ENCODE measurements at places on chromosomes 7 and 10. TPM values are rescaled to one million over a fixed set of nuclear protein-coding genes. Genes with fewer than 3 reads are reported as not detected.

GRCh38 chr7:22672846-22673680, 53.9 kb upstream of the IL6 start:
- no peak for DNase-seq
- peaks cover under 1% of the 10 kb centered on the region for H3K27me3 ChIP-seq
- H3K4me1 ChIP-seq = peaks cover 60% of the 10 kb centered on the region
- no peaks in the 10 kb centered on the region for H3K36me3 ChIP-seq

DNA sequence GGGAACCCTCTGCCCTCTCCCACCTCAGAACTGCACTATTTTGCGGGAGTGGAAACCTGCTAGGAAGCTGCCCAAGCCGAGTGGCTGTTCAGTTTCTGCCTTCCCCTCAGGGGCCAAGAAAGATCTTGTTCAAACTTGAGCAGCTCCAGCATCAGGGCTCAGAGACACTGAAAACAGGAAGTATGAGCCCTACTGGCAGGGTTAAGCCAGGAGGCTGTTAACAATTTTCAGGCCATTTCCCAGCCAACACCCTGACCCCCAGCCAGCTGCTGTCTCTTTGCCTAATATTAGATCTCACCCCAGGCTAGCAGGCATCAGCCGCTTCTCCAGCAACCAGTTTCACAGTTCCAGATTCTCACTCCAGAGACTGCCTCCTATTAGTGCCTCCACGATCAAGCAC, 9.2 kb downstream of the PLAU start:
- peaks cover 18% of the 10 kb centered on the region for H3K27me3 ChIP-seq
- peaks cover 10% of the 10 kb centered on the region for H3K36me3 ChIP-seq
- H3K4me3 ChIP-seq = no peak overlapping the region

DNA sequence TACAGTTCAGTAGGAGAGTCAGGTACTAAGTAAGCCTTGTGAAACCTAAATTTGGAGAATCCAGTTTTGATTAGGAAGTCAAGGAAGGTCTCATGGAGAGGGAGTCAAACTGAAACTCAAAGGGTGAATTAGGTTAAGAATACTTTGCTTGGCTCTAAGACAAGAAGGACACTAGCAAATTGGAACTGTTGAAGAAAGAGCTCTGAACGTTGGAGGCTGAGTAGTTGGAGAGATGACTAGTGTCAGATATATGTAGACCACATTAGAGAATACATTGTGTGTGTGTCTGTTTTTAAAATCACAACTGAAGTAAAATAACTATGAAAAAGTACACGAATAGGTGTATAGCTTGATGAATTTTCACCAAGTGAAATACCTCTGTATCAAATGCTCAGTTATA, 6.3 kb downstream of the VPS26A start:
- H3K27ac ChIP-seq = no peak overlapping the region
- no peak overlapping the region for H3K4me3 ChIP-seq
- H3K4me1 ChIP-seq = peaks cover 37% of the 10 kb centered on the region
- H3K27me3 ChIP-seq = no peaks in the 10 kb centered on the region

DNA sequence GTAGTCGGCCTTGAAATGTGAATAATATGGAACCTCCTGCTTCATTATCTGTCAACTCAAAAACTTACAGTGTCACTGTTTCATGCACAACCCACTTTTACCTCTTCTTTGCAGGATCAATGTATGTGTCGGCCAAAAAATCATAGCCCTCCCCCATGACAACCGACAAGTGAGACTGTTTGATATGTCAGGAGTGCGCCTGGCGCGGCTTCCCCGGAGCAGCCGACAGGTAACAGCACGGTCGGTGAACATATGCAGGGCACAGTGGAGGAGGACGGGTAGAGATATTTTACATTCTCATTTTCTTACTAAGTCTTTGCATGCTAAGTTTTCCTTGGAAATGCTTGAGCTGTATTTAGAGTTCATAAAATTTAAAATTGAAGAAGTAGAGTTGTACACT, 68.6 kb downstream of the WDR37 start:
- peaks cover 14% of the 10 kb centered on the region for H3K4me1 ChIP-seq
- H3K36me3 ChIP-seq = peaks cover 70% of the 10 kb centered on the region
- H3K27me3 ChIP-seq = no peaks in the 10 kb centered on the region
- no peak for DNase-seq

DNA sequence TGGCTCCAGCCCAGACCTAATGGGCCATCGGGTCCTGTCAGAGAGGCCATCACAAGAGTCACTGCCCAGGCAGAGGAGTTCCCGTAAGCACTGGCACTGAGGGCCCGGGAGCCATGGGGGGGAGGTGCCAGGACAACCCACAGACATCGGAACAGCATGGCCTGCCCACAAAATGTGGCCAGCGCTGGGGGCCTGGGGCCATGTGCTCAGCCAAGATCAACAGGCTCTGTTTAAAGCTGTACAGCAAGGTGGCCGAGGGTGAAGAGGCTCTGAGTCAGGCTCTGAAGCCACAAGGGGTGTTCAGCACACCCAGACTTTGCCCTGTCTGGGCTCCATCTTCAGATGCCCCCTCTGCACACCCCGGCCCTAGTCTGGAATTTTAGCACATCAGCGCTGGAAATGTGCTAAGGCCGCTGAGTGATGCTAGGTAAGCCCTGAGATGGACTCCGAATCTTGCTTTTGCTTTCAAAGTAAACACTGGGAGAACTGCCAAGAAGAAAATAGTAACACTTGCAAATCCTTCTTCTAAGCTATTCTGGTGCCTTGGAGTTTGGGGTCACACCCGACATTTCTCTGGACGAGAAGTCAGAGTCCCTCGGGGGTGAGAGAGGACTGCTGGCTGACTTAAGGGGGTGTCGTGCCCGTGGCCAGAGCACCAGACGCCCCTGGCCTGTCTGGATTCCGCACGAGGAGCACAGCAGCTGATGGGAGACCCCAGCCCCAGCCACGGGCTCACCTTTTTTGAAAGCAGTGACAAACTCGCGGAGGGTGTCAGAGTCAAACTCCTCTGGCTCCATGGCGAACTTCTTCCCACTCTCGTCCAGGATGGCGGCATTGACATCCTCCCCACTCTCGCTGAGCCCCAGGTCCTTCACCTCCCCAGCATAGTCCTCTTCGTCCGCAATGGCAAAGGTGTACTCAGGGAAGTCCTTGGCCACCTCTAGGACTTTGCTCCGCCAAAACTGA, 23.6 kb downstream of the PDIA4 start:
- H3K36me3 ChIP-seq = peaks cover 28% of the 10 kb centered on the region
- H3K4me3 ChIP-seq = no peak overlapping the region
- DNase-seq = no peak
- no peak overlapping the region for H3K27ac ChIP-seq

DNA sequence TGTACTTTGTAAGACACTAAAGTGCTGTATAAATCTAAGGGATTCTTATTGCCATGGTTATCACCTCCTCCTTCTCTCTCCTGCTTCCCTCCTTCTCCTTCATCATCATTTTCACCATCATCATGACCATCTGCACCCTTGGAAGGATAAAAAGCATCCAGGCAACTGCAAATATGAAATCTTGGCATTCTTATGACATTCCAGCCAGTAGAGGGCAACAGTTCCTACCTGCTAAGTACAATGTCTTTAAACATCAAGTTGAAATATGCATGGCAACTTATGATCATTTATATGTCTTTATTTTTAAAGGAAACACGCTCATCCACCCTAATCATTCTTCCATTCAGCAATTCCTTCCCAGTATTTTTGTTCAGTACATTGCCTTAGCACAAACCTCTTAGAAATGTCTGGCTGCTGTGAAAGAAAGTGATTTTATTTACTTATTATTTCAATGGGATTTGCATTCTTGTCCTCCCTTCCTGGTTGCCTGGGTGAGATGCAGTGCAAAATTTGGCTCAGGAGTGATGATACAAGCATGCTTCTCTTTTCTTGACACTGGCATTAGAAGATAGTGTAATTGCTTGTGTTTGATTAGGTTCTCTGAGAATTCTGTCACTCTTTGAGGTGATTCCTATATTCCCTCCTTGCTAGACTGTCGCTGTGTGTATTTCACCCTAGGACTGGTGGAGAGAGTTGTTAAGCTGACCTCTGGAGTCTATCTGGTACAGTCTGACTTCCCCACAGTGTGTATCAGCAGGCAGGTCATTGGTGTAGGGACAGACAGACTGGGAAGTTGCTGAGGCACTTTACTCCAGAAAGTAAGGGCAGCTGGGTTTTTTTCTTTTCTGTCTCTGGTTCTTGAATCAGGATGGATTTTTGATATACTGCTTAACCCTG, 188.5 kb upstream of the BMPER start:
- H3K36me3 ChIP-seq = peaks cover 1% of the 10 kb centered on the region
- no peaks in the 10 kb centered on the region for H3K27me3 ChIP-seq
- no peak for DNase-seq
- no peak overlapping the region for H3K27ac ChIP-seq

- no peak for DNase-seq
- H3K4me3 ChIP-seq = no peak overlapping the region
- no peaks in the 10 kb centered on the region for H3K4me1 ChIP-seq
Measured at GRCh38 chr7:25173184-25173583, 48.1 kb upstream of the CYCS start.

GRCh38 chr10:49762566-49762877, 399 bp upstream of the OGDHL start:
- peaks cover 39% of the 10 kb centered on the region for H3K27me3 ChIP-seq
- no peak overlapping the region for H3K27ac ChIP-seq
- DNase-seq = no peak
- H3K36me3 ChIP-seq = peaks cover 2% of the 10 kb centered on the region

GRCh38 chr7:73985737-73986141, 42.2 kb upstream of the ELN start:
- no peak for DNase-seq
- H3K36me3 ChIP-seq = no peaks in the 10 kb centered on the region
- no peak overlapping the region for H3K27ac ChIP-seq
- no peaks in the 10 kb centered on the region for H3K27me3 ChIP-seq

The CFTR gene
- not detected for total RNA-seq

The TCAF1 gene
- 26.1 TPM for total RNA-seq

The ZNF853 gene
- 1.2 TPM for total RNA-seq

The H2BK1 gene
- total RNA-seq = not detected

The GIGYF1 gene
- 40.2 TPM for total RNA-seq
